ENCODE measurements at places on chromosomes 5 and 9.

DNA sequence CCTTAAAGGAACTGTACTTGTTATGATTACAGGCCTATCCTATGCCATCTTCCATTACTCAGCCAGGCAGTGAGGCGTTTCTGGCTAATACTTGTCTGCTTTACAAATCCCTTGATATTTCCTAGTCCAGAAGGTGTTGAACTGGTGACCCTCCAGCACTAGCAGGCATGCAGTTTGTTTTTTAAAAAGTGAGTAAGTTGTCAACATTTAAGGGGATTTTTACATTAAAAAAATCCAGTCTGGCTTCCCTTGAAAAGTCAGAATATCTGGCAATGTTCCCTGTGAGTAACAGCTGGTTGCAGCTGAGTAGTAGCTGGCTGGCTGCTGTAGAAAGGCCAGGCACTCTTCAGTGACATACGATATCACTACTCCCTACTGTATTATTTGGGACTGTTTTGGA, 21.8 kb downstream of the GRIN3A start:
- no peak for DNase-seq

- DNase-seq = no peak
These were observed 180.4 kb upstream of the ITGA1 start for GRCh38 chr5:52607227-52607824.

DNA sequence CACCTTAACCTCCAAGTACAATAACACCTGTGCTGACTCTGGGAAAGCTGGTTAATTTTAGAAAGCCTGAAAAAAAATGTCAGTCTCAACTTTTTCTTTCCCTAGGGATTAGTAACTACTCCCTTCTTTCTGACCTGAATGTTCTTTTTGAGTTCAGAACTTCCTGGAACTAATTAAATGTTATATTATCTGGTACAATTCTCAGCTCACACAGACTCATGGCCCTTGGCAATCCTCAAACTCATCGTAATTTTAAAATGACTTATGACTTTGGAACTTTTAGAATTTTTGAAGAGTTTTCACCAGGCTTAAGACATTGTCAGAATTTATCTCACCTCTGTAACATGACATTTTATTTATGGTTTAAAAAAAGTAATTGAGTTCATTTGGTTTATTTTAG, 315.0 kb downstream of the FER start:
- no peak for DNase-seq

DNA sequence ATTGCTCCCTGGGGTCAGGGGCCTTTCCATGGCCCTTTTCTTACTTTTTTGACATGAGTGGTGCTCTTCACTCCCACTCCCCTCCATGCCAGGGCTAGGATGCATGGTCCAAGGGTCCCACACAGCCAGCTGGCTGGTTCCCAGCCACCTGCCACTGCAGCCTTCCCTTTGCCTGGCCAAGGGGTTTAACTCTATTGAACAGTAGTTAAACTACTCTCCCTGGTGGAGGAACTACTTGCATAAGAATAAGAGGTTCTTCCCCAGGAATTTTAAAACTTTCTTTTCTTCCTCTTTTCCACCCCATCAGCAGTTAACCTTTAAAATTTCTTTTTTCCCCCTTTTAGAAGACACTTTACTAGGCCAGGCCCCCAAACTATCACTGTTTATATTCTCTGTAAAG, 1532.8 kb upstream of the ACO1 start:
- DNase-seq = no peak

- no peak for DNase-seq
These were observed 46.2 kb upstream of the FBXW11 start for GRCh38 chr5:172052450-172053236.

DNA sequence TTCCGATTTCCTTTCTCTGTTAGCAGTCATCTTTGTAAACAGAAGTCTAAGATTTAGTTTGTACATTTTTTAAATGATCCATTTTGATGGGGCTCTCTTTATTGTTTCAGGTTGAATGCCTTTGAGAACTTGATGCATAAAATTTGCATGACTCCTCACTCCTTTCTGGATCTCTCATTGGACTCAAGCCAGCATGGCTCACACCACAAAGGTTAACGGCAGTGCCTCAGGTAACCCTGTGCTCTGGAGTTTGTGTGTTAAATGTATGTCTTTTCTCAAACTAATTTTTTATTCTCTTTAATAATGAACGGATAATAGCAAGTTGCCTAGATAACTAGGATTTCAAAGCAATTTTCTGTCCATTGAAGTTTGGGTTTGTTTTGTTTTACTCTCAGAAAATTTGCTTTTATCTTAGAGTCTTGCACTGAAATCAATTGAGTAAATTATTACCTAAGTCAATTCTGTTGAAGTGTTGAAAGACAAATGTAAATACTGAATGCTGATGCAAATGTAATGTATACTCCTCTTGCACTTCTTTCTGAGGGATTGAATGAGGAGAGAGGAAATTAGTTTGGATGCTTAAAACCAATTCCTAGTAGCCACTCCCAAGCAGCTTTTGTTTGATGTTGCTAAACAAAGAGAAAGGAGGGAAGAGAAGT, 164.6 kb upstream of the DMRT1 start:
- no peak for DNase-seq

GRCh38 chr9:128575469-128575868, 23.1 kb downstream of the SPTAN1 start:
- no peak for DNase-seq

- no peak for DNase-seq
These were observed 57.0 kb downstream of the IQGAP2 start for GRCh38 chr5:76460104-76460503.

DNA sequence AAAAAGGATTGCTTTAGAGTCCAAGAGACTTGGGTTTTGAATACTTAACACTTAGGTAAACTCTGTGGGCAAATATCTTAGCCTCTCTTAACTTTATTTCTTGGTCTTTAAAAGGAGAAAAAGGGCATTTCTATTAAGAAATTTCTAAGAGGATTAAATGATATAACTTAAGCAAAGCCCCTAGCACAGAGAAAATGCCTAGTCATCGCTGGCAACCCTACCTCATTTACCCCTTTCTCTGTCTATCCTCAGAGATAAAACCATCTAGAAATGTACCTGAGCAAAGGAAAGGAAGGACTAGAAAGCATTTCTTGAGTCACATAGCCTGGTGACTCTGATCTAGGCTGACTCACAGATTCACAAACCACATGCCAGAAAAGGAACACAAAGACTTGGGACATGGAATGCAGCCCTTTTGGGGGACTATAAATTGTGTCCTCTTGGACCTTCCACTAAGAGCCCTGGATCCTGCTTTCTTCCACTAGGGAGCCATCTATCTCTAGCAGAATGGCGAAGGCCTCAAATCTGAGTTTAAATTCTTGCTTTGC, 120.6 kb downstream of the FOXD1 start:
- no peak for DNase-seq

DNA sequence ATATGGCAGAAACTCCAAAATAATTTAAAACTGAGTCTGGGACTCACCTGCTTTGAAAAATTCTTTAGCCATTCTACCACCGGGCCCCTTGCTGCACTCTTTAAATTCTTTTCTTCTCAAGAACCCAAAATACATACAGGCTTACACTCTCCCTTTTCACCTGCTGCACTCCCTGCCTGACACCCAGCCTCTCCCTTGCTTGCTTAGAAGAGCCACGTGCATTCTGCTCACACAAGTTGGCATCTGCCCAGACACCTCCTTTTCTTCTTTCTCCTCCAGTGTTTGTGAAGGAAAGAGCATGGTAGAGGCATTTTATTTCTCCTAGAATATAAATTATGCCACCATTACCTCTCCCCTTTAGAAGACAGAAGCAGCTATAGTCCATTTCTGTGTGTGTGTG, 39.0 kb upstream of the AOPEP start:
- DNase-seq = no peak

GRCh38 chr5:35660451-35660850, 42.8 kb downstream of the SPEF2 start:
- DNase-seq = no peak

GRCh38 chr5:66344544-66344943, 200.4 kb downstream of the SREK1 start:
- DNase-seq = no peak

- DNase-seq = no peak
These were observed 25.6 kb downstream of the LYRM7 start for GRCh38 chr5:131196331-131196730.

DNA sequence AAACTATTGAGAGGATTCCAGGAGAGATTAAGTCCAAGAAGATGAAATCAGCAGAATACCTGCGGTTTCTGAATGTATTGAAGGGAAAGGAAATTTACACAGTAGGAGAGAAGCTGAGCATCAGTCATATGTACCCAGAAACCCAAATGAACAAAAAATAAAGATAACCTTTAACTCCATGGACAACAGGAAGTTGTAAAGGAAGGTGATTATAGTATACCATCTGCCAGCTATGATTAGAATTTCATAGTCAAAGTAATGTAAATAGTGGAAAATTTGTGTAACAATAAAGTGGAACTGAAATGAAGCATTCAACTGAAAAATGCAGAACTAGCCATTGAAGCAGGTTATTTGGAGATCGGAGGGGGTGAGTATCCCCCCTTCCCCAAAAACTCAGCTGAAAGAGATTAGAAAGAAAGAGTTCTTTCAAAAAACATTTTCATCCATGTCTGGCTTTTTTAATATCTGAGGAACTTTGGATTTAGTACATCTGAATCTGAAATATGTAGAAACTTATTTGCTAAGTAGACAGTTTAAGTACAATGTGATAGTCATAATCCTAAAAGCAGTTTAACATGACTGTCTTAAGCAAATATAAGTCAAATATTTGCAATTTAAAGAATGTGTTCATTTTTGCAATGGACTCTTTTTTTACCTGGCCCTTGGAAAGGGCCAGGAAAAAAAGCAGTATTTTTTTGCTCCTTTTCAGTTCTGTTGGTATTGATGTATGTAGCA, 58.4 kb downstream of the APC start:
- DNase-seq = no peak

DNA sequence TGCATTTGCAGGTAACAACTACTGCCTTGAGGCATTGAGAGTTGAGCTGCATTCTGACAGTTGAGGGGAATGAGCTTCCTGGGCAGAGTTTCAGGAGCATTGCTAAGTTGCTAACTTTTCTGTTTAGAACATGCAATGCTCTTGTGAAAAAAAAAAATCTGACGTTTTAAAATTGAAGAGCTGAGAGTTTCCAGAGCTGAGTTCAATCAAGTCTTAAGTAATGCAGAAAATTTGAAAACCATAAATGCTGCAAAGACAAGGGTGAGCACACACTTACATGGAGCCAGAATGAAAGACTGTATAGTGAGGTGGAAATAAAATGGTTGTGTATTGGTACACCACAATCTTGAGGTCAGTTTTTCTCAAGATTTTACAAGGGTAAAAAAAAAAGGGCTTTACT, 166.0 kb downstream of the GABRB2 start:
- no peak for DNase-seq

DNA sequence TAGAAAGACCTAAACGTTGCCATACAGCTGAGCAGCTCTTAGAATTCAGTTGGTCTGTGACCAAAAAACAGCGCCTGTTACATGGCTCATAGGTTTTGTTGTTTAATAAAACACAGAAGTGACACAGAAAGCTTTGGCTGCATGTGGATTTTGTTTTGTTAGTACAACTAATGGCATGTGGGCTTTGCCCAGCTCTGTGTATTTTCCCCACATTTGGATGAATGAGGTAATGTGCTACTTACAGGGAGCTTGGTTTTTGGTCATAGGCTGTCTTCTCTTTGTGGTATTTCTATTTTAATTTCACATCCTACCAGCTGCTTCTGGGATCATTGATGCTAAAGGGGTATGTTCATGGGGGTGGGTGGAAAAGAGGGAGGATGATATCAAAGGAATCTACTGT, 37.0 kb upstream of the POU4F3 start:
- peak; percentile 22 for DNase-seq

DNA sequence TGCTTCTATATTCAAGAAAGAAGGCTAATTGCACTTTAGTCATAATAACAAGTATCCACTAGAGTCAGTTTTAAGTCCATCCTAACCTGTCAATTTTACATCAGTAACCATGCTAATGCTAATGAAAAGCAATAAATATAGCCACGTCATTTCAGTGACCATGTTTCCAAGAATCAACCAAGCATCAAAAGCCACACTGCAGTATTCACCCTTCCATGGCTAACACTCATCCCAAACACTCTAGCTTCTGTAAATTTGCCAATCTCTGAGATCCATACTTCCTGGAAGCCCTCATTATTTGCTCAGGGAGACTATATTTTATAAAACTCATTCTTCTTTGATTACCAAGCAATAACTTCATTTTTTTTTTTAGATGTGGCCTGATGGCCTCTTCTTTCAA, 712.0 kb downstream of the CETN3 start:
- DNase-seq = no peak

DNA sequence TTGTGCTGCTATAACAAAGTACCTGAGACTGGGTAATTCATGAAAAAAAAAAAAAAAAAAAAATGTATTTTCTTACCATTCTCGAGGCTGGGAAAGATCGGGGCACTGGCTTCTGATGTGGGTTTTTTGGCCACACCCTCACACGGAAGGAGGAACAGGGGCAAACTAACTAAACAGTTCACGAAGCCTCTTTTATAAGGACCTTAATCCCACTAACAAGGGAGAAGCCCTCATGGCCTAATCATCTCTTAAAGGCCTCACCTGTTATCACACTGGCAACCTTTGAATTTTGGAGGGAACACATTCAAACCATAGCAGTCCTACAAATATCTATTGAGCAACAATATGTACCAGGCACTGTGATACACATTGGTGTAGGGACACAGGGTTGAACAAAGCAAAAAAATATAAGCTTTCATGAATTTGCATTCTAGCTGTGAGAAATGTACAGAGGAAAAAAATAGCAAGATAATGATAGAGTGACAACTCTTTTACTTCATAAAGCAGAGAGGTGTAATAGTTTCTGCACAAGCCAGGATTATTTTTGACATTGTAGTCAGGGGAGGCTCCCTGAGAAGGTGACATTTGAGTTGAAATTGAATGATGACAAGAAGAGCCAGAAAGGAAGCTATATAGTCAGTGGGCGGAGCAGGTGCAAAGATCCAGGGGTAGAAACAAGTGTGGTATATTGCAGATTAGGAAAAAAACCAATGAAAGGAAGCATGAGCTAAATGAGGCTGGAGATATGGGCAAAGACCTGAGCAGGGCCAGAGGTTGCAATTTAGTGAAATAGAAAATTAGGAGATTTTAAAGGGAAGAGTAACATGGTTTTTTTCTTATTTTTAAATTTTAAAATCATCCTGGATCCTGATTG, 68.1 kb upstream of the GRAMD2B start:
- DNase-seq = no peak

DNA sequence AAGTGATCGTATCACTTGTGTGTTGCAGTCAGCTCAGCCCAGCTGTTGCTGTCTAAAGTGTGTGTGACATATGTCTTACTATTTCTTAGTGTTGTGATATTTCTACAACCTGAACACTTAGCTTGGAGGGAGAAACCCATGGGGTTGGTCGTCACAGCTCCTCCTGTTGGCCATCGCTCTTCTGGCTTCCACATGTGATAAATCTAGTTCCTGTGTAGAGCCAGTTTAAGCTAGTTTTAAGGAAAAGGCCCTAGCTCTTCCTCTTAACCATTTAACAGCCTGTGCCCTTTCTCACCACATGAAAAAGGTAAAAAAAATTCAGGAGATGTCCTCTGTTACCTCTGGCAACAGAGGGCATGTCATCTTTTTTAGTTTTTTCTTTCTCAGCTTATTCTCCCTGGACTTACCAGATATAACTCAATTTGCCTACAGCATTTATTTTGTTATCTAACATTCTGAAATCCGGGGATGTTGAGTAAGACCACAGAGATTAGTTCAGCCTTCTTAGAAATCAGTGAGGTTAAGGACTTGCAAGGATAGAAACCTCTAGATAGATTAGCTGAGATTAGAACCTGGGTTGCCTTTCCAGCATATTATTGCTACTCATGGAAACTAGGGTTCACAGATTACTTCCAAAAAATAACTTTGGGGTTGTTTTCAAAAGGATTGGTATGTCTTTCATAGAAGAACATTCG, 100.4 kb downstream of the GAPVD1 start:
- no peak for DNase-seq

- DNase-seq = no peak
These were observed 4.6 kb upstream of the DND1 start for GRCh38 chr5:140677947-140678346.

Measured in foreskin melanocyte (primary cell).